ENCODE measurements at places on chromosomes 11 and 22.

DNA sequence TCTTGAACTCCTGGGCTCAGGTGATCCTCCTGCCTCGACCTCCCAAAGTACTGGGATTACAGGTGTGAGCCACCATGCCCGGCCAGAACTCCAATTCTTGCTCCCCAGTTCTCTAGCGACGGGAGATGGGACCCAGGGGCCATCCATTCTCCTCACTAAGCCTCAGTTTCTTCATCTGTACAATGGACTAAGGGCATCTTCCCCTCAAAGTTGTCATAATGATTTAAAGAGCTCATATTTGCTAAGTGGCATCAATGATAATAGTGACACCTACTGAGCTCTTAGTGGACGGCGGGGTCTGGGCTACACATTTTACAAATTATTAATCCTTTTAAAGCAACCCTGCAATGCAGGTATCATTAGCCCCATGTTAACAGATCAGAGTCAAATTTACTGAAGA, 34.5 kb downstream of the KIAA0930 start:
- no peak for DNase-seq

- DNase-seq, result no peak
Observed at GRCh38 chr11:86120807-86121206, 51.9 kb upstream of the PICALM start.

DNA sequence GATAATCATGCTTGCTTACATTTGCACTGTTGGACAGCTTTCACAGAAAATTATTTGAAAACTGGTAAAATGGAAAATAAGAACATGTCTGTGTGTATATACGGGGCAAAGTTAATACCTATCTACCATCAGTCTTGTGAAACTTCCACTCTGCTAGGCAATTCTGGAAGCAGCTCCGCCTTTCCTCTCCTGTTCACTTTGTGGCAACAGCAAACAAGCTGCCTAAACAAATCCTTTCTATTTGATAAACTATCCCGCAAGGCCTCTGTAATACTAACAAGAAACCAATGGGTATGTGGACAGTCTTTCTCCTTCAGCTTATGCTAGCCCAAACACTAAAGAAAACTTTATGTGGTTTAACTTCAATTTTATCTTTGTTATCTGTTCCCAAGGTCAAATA, 39.2 kb upstream of the RAPSN start:
- no peak for DNase-seq

DNA sequence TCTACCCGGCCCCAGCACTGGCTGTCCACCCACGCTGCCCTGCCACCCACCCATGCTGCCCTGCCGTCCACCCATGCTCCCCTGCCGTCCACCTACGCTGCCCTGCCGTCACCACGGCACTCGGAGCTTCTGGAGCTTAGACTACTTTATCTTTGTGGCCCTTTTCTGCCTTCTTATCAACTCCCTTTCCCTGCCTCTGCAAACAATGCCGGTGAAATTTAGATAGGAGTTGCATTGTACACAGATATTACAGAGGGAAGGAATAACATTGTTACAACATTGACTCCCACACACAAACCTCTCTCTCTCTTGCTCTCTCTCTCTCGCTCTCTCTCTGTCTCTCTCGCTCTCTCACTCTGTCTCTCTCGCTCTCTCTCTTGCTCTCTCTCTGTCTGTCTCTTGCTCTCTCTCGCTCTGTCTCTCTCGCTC, 33.7 kb upstream of the BRSK2 start:
- no peak for DNase-seq

GRCh38 chr11:26806219-26806618, 84.4 kb upstream of the SLC5A12 start:
- DNase-seq, result no peak

DNA sequence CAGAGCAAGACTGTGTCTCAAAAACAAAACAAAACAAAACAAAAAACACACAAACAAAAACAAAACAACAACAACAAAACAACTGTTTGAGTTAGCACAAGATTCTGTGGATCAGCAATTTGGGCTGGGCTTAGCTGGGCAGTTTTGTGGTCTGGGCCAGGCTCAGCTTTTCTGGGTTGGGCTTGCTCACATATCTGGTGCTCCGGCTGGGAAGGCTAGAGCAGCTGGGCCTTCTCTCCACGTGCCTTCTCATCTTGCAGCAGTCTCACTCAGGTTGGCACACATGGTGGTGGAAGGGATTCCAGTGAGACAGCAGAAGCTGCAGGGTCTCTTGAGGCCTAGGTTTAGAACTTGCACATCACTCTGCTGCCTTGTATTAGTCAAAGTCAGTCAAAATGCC, 35.7 kb downstream of the EIF3F start:
- DNase-seq, result no peak

DNA sequence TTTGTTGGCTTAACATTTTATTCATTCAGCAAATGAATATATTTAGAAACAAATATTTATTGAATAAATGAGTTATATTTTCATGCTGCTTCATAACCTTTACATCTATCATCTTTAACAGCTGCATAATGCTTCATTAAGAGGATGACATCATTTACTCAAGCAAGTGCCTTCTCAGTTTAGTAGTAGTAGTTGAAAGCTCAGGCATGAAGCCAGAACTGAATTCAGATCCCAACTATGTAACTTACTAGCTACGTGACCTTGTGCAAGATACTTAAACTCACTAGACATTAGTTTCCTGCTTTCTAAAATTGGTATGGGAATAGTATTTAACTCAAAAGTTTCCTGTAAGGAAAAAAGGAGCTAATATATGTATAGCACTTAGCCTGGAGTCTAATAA, 90.3 kb downstream of the TMPRSS5 start:
- DNase-seq, result no peak

DNA sequence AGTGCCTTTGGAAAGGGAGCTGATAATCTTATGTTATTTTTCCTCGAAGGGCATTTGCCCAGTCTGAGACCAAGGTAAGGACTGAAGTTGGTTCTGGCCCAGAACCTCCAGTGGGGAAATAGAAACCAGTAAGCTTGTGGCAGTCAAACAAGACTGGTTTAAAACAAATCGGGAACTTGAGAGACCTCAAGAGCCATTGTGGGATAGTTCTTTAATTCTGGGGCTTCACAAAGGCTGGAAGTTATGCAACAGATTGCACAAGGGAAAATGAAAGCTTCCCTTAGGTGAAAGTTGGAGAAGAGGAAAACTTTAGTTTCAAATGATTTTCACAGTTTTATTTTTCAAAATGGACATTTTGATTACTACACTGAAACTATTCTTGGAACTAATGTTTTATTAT, 33.5 kb upstream of the RAB38 start:
- DNase-seq, result no peak

DNA sequence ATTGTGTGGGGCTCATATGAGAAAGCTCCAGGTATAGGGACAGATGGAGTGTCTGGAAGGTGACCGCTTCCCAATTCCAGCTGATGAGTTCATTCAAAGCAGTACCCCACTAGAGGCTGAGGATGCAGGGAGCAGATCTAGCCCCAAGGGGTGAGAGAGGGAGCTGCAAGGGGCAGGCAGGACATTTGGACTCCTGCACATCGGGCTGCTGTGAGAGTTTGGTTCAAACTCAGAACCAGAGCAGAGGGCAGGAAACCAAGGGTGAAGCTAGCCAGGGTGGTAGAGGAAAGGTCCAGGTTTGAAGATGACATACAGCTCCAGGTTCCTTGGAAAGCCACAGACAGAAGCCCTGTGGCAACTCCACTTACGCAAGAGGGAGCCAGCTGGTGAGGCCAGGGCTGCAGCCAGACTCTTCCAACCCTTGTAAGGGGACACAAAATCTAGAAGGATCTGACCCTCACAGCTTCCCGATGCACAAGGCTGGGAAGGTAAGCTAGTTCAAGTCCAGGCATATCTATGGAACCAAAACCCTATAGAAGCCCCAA, 1.9 kb downstream of the CSNK2A3 start:
- no peak for DNase-seq

GRCh38 chr11:101931692-101932091, 15.4 kb upstream of the ANGPTL5 start:
- DNase-seq, result no peak

DNA sequence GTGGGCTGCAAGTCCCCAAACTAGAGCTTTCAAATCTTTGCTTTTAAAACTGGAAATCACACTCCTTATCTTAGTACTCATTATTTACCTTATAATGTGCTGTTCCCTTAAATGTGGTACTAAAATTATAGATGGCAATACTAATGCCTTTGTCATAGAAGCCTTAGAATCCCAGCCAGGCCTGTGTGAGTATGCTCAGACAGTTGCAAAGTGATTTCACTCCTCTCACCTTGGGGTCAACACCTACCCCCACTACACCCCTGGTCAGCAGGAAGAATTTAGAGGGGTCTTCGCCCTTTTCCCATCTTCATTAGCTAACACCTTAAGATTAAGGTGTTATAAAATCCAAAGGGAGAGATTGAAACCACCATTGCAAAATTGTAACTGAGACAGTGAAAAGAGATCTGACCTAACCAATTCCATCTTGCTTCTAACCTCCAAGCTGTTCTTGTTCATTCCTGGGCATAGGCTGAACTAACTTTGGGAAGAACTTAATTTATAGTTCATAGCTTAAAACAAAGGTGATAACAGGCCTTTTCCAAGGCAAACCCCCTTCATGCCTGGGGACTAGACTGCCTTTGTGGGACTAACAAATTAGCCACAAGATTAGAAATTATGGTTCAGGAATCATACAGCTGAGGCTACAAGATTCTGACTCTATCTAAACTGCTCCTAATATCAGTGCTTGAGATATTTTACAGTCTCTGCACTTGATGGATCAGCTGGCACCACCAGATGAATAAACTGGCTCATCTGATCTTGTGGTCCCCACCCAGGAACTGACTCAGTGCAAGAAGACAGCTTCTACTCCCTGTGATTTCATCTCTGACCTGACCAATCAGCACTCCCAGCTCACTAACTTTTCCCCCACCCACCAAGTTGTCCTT, 10.4 kb upstream of the MRPL17 start:
- no peak for DNase-seq

DNA sequence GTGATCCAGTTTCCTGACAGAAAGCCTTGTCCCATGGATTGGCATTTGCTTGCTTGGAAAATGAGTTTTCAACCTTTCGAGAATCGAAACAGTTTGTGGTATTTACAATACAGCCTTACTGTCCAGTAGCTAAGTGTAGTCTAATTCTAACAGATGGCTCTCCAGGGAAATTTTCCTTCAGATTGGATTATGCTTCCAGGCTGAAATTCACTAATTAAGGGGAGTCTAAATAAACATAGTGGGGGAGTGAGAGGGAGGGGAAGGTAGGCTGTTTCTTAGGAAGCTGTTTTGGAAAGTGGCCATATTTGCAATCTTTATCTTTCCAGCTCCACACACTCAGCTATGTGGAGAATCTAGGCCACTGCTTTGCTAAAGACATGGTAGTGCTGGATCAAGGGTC, 81.3 kb downstream of the SYT9 start:
- no peak for DNase-seq

DNA sequence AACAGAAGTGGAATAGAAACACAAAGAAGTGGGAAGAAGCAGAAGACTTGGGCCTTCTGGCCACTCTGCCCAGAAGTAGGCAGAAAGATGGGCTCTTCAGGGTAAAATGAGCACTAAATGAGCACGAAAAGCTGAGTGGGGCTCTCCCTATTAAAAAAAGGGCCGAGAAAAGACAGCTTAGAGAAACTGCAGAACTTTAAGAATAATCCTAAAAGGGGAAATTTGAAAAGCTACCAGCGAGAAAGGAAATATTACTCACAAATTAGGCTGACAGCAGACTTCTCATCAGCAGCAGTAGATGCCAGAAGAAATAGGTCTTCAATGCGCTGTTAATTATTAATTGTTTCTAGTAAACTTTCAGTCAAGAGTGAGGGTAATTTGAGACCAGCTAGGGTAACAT, 78.2 kb downstream of the UVRAG start:
- DNase-seq, result no peak

GRCh38 chr11:82810738-82811137, 77.1 kb upstream of the FAM181B start:
- DNase-seq, result no peak
